ENCODE measurements at places on chromosomes 3 and 15.
A peak's percentile ranks its signal among the peaks of the same experiment; 100 is the strongest.

DNA sequence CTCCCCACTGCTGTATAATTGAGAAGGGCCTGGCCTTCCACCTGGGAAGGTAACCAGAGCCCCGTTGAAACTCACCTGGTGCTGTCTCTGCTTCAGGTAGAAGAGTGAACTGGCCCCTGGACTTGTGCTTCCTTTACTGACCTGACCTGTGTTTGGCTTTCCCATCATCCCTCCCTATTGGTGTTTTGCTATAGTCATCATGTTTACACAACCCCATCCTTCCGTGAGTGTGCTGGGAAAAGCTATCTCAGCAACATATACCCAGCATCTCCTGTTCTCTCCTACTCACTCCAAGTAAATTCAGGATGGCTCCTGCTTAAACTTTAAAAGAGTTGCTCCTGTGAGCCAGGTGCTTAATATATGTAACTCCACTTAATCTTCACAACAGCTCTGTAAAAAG lies 77.2 kb upstream of the TSC22D2 start:
- no peak for DNase-seq

DNA sequence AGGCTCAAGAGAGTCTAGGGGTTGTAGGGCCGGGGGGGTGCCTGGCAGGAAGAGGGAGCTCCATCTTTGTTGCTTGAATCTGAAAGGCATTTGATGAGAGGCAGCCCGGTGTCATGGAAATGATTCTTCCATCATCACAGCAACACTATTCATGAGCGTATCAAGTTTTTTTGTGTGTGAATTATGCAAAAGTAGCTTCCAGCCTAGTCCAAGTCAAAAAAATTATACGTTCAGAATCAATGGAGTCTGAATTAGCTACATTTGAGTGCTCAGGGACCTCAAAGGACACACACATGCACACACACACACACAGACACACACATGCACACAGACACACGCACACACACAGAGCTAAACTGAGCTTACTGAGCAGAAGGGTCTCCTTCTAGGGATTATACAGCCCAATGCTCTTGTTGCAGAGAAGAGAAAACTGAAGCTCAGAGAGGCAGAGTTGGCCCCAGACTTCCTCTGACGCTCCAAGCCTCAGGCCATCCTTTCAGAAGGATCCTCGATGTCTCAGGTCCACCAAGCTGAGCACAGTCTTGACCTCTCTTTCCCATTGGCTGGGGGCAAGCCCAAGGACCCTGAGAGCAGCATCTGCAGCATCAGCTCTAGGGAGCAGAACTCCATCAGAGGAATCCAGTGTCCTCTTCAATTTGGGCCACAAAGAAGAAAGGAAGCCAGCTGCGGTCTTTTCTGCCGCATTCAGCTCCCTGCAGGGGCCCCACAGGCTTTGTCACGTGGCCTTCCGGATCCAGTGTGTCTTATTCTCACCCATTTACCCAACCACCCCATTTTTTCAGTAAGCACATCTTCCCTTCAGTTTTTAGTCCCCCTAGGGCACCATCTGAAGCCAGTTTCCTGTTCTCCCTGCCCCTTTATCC lies 228.0 kb downstream of the UACA start:
- DNase-seq = no peak

- no peak for DNase-seq
These were observed 3.9 kb downstream of the FEZF2 start for GRCh38 chr3:62369476-62369743.

GRCh38 chr15:50017522-50017921 lies 101.5 kb downstream of the ATP8B4 start:
- no peak for DNase-seq

- DNase-seq = no peak
These were observed 68.4 kb downstream of the PPCDC start for GRCh38 chr15:75091814-75092213.

DNA sequence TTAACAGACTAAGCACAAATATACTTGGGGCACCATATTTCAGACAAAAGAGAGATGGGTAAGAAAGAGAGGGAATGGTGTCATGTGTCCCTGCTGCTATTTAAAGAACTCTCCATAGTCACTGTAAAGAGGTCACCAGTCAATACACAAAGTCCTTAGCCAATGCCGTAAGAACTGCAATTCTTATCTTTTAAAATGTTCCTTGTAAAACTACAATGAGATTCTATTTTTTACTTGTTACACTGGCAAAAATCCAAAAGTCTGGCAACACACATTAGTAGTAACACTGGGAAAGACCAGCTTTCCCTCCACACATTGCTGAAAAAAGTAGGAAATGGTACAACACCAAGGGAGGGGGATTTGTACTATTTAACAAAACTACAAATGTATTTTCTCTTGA lies 189.4 kb downstream of the TBC1D5 start:
- no peak for DNase-seq

DNA sequence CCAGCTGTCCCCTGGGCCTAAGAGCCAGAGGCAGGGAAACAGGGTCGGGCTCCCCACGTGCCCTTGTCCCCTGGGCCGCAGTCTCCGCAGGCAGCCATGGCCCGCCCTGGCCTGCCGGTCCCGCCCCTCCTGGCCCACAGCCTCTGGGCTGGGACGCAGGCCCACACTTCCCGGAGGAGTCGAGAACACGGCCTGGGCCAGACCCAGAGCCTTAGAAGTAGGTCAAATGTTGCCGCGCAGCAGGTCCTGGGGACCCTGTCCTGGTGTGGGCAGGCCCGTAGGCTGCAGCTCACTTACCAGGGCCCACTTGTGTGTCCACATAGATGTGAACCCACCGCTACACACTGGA lies 4.3 kb upstream of the MYL3 start:
- peak; percentile 74 for DNase-seq

DNA sequence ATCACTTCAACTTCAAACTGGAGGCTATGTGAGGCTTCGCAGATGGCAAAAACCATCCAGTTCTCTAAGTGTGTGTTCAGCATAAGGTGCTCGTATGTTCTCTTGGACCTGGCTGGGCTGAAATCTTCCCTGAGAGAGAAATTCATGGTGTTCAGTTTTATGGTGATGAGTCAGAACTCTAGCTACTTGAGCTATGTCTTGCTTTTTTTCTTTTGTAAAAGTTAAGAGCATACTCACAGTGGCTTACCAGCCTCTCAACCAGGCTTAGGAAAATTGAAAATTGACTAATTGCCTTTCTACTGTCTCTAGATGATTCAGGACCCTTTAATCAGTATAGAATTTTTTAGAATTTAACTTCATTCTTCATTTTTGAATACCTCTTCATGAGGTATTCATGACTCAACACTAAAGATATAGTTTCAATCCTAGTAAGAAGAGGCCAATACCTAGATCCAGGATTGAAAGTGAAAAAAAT lies 617.5 kb downstream of the TBL1XR1 start:
- DNase-seq = no peak

DNA sequence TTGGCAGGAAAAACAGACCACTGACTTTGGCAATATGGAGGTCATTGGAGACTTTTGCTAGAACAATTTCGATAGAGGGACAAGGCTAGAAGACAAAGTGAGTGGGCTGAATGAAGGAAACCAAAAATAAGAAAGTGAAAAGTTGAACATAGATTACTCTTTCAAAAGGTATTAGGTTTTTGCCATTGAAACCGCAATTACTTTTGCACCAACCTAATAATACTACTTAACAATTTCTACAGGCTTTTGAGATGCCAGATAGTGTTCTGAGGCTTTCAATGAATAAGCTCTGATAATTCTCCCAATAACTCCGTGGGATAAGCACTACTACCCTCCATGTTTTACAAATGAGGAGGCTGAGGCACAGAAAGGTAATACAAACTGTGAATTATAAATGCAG lies 85.0 kb downstream of the MDFIC2 start:
- DNase-seq = no peak

DNA sequence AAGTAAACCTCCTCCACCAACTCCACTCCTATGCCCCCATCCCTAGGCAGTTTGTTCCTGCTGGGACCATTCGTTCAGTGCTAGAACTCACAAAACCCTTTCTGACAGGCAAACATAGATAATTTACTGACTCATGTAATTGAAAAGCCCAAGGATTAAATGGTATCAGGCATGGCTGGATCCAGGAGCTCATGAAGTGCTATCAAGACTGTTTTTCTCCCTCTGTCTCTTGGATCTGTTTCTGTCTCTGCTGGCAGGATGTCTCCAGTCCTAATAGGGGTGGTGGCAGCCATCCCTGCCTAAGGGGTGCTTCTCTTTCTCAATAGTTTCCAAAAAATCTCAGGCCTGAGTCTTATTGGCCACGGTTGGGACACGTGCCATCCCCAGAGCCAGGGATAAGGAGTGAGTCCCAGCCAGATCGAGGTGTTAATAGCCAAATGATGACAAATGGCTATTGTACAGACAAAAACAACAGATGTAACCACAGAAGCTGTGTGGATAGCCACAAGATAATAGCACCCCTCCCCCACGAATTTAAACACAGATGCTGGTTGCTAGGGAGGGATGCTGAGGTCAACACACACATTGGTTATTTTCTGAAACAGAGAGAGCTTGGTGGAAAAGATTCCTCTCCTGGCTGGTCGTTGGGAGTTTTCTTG lies 168.6 kb downstream of the SHQ1 start:
- DNase-seq = no peak

DNA sequence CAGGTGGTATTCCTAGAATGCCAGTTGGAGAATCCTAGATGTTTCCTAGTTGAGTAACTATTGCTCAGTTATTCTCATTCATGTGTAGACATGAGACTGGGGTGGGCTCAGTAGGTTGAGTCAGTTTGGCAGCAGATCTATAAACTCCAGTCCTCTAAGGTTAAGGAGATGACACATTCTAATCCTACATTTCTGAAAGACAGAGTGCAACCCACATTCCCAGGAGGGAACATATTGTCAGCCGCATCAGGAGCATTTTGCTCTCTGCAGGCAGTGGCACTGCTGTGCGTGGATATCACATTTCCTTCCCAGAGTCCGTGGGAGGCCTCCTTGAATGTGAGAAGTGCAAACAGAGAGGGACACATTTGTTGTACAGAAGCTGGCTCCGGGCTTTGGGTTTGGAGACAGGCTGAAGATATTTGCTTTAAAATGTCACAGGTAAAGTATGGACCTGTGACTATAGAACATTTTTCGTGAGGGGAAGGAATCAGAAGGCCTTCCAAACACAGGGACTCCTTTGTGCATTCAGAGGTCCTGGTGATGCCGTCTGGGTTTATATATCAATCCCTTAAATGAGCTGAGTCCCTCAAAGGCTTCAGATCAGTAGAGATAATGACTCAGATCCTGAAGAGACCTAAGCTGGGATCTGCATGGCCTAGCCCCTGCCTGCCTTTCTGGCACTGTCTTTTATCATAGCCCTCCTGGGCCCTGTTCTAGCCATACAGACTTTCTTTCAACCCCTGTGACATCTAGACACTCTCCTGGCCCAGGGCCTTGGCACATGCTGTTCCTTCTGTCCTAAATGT lies 156.5 kb downstream of the CADPS start:
- DNase-seq = no peak

DNA sequence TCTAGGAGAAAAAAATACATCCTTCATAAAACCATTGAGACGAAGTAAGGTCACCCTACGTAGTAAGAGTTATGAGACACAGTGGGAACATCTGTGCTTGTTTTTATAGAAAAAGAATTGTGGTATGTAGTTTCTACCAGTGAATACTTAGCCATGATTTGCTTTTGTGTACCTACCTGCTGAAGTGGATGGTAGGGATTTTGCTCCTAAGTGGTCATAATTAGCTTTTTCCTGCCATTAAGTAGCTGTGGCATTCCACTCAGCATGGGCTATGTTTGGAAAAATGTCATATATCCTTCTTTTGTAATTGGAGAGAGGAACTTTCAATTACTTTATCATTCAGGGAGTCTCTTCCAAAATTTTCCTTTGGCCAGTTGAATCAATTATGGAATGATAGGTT lies 63.7 kb downstream of the CHD2 start:
- no peak for DNase-seq

DNA sequence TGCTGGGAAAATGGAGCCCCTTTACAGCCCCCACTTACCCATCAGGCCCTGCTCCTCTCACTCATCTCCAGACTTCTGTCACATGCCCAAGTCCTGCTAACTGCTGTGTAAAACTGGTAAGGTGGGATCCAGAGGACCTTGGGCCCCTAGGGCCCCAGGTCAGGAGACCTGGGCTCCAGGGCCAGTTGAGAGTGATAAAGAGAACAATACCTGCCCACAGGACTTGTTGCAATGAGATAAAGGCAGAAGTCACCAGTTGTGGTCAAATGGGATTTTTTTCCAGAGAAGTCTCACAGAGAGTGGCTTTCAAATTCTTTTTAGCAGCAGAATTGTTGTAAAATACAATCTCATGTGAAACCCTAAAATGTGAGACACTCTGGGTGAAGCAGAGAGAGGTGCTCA lies 753 bp downstream of the FURIN start:
- no peak for DNase-seq

DNA sequence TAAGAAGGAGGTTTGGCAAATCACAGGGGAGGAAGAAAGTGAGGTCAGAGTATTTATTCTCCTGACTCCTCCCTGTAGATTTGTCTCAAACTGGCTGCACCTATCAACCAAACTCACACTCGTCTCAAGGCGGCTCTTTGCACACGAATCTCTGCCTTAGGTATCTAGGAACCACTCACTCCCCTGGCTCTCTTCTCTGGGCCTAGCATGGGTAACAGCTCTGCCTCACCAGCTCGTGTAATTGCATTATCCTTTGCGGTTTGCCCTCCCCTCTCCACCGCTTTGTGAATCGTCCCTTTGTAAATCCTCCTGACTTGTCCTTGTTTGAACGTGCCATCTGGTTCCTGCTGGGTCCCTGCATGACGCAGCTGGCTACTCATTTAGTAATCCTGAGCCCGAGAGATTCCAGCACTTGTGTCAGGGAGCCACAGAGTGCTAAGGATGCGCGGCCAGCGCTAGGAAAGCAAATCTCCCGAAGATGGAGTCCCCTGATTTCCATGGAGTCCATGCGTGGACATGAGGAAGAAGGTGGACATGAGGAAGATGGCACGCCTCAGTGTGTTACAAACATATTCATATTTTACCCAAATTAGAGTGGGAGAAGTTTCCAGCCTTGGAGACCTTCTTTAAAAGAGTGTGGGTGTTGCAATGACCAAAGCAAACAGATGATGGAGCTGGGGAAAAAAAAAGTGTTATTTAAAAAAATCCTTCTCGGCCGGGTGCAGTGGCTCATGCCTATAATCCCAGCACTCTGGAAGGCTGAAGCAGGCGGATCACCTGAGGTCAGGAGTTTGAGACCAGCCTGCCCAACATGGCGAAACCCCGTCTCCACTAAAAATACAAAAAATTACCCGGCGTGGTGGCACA lies 26.7 kb downstream of the NRROS start:
- DNase-seq = peak; percentile 49
